ENCODE measurements at places on chromosomes 11 and 22.
A peak's percentile ranks its signal among the peaks of the same experiment; 100 is the strongest.

GRCh38 chr11:67256477-67257135 lies 9.7 kb upstream of the GRK2 start:
- no peak for DNase-seq

GRCh38 chr22:29886596-29886995 lies 3.6 kb downstream of the MTMR3 start:
- DNase-seq: no peak

- no peak for DNase-seq
Measured at GRCh38 chr11:35010654-35011053, 94.2 kb downstream of the PDHX start.

DNA sequence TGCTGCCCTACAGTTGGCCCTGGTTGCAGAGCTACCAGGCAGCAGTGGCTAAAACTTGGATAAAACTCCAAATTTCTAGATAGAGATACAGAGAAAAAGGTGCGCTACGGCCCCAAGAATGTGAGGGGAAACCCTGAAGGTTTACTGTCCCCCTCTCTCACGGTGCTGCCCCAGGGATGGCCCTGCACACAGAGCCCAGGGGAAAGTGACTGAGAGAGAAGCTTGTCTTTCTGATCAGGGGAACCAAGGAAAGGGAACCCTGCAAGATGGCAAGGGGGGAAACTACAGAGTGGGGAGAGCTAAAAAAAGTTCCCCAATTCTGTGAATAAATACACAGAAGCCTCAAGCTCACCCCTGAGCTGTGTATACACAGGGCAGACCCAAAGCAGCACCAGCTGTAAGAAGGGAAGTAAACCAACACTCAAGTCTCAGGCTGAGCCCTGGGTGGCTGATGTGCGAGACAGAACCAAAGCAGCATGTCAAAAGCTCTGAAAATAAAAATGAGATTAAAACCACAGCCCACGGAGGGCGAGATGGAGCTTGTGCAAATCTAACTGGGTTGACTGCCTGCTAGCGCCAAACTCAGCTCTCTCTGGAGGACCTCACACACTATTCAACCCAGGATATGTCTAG lies 22.1 kb downstream of the GNB1L start:
- no peak for DNase-seq

GRCh38 chr11:69726019-69726418 lies 22.2 kb upstream of the FGF19 start:
- DNase-seq: no peak

GRCh38 chr11:113673550-113674396 lies 32.3 kb downstream of the TMPRSS5 start:
- DNase-seq: no peak

- peak; percentile 45 for DNase-seq
Measured at GRCh38 chr22:26656891-26657851, at the start of gene MIAT. Gene MIAT, plus strand, starts transcription at chr22:26657588.

GRCh38 chr11:94043241-94043640 lies 22.1 kb downstream of the HEPHL1 start:
- DNase-seq: no peak

- DNase-seq: peak; percentile 48
Measured at GRCh38 chr22:50599816-50600455, 657 bp upstream of the MAPK8IP2 start.

DNA sequence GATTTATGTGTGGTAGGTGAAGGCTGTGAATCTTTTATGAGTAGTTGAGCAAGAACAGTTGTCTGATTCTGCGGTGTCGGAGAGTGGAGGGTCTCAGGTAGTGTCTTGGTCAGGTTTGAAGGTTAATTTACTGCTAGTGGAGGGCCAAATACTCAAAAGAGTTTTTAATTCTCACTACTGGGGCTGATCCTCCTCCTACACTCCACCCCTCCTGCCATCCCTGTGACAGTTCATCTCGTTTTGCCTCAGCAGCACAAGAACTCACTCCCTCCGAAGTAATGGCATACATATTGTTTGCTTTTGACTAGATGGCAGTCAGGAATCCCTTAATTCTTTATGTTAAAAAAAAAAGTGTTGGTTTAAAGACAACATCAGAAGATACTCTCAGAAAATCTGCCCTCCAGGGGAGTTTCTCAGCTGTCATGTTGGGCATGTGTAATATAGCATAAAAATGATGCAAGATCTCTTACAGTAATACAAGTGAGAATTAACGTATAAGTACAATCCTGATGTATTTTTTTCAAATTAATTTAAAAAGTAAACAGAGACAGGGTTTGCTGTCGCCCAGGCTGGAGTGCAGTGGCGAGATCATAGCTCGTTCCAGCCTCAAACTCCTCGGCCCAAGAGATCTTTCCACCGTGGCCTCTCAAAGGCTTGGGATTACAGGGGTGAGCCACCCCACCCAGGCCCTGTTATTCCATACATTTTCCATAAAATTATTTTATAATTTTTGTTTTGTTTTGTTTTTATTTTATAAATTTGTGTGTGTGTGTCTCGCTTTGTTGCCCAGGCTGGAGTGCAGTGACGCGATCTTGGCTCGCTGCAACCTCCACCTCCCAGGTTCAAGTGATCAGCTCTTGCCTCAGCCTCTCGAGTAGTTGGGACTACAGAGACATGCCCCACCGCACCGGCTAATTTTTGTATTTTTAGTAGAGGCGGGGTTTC lies 1.3 kb downstream of the FAR1 start:
- no peak for DNase-seq

- no peak for DNase-seq
Measured at GRCh38 chr22:43090130-43090789, 1.1 kb upstream of the TTLL1 start.

DNA sequence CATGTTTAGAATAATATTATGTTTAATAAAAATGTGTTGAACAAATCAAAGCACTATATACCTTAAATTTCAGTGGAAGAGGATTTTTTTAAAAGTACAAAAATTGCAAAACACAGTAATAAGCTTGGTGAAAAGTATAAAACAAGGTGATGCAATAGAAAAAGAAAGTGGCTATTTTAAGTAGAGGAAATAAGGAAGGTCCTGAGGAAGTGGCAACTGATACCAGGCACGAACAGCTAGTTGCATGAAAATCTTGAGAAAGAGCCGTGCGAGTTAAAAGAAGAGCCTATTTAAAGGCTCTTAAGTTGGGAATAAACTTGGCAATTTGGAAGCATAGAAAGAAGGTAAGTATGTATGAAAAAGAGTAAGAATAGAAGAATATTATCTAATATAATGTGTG lies 1679.3 kb downstream of the LRRC4C start:
- no peak for DNase-seq

DNA sequence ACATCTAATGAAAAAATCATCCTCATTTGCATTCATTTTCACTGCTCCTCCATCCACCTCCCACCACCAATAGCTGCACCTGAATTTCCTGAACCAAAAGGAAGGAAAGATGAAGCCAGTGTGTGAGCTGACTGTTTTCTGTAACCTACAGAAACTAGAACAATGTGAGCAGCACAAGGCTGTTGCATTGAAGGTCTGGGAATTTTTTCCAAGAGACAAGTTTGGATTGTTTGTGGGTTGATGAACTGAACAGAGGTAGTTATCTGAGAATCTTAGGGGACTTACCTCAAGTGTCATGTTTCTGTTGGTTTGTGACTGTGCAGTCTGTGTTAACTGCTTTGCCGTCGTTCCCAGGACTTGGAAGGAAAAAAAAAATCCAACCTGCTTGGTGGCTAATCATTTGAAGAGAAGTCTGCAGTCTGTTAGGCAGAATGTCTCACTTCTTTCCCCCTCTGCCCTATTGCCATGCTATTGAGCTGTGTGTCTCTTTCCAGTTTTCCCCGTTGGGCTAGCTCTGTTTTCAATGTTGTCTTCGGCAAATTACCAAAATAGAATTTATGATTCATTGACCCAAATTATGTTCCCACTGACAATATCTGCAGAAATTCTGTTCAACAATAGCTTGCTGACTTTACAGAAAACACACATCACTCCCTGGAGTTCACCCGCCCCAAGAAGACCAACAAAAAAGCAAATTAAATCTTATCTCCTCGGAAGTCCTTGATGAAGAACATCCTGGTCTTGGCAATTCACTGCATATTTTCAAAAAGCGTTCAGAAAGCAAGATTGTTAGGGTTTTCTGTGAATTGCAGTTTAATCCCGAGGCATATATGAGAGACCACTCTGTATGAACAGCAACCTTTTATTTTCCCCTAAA lies 76.0 kb downstream of the SC5D start:
- no peak for DNase-seq

DNA sequence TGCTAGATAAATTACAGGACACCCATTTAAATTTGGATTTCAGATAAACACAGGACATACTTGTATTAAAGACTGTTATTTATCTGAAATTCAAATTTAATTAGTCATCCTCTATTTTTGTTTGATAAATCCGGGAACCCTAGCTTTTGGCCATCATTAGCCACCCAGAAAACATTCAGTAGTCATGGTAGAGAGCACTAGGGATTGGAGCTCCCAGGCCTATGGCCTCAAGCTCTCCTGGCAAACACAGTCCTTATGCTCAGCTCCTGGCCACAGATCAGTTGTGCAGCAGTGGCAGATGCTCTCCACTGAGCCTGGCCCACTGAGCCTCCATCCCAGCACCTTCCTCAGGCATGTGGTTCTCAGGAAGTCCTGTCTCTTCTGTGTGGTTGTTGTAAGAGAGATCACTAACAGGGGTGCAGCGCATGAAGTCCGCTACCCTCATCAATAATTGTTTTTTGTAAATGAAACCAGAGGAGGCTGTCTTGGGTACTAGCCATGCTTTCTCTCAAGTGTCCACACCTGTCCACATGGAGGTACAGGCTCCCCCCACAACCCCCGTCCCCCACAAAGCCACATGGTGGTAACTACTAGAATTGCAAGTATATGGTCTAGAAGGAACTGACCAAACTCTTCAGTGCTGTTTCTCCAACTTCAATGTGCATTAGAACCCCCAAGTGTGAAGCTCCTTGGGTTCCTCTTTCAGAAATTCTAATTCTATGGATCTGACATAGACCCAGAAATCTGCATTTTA lies 1.1 kb upstream of the IRAG1 start:
- no peak for DNase-seq

- no peak for DNase-seq
Measured at GRCh38 chr11:17391493-17392355, 3.3 kb upstream of the KCNJ11 start.

- DNase-seq: no peak
Measured at GRCh38 chr11:74220376-74220775, 49.3 kb downstream of the PPME1 start.

DNA sequence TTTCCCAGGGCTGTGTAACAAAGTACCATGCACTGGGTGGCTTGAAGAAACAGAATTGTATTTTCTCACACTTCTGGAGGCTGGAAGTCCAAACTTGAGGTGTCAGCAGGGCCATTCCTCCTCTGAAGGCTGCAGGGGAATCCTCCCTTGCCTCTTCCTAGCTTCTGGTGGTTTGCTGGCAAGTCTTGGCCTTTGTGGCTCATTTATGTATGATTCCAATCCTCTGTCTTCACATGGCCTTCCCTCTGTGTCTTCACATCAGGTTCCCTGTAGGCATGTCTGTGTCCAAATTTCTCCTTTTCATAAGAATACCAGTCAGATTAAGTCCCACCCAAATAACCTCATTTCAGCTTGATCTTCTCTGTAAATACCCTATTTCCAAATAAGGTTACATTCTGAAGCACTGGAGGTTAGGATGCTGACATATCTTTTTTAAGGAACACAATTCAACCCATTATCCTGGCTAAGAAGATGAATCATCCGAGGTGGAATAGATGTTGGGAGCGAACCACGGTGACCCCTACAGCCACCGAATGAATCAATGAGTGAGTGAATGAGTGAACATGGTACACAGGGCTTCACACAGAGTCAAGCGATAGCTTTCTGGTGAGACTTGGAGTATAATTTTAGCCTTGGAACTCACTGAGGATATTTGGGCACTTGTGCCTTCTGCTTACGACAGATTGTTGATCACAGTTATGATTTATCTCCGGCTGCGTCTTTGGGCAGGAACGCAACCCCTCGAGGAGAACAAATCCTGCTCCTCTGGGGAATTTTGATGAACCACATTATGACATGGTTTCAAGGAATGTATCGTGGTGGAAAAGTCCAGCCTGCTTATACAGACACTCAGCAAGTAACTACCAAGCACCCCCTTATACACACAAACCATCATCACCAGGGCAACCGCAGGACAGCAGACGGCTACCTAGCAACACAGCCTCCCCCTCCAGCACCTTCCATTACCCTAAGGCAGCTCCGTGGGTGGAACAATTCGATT lies 34.3 kb upstream of the MICAL2 start:
- DNase-seq: no peak

- no peak for DNase-seq
Measured at GRCh38 chr22:29443452-29443851, 5.1 kb downstream of the RFPL1 start.

GRCh38 chr22:36467946-36468345 lies 13.5 kb downstream of the TXN2 start:
- no peak for DNase-seq

- no peak for DNase-seq
Measured at GRCh38 chr11:17415523-17416104, 27.2 kb upstream of the KCNJ11 start.

GRCh38 chr11:33383075-33383919 lies 126.1 kb downstream of the HIPK3 start:
- DNase-seq: no peak

DNA sequence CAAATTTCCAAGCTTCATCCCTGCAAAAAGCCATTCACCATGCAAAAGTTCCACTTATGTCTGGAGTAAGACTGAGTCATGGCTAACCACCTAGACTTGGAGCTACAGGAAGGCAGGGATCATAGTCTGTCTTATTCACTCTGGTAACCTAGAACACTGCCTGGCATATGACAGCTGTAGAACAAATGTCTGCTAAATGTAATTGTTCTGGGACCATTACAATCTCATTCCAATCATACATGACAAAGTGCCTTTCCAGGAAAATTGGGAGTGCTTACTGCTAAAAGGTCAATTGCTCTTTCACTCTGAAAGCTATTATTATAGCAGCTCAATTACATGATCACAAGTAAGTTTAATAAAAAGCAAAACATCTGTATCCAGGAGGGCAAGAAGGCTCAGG lies 99.1 kb upstream of the CHRM4 start:
- DNase-seq: no peak

- DNase-seq: no peak
Measured at GRCh38 chr11:126407682-126408288, 52.3 kb downstream of the ST3GAL4 start.

DNA sequence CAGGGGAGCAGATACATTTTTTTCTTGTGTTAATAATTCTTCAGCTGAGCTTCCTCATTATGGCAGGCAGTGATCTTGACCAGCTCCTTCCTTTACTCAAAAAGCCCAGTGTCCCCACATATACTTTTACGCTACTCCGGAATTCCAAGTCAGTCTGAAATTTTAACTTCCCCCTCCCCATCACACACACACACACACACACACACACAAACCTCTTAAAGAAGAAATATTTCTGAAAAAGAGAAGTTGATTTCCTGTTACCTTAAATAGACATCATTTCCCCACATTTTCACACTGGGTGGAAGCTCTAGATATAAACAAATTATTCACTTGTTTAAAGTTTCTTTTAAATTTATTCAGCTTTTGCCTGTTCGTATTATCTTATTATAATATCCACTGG lies 113.9 kb downstream of the DBX1 start:
- no peak for DNase-seq

GRCh38 chr11:20909995-20910726 lies 240.8 kb downstream of the NELL1 start:
- no peak for DNase-seq

- no peak for DNase-seq
Measured at GRCh38 chr11:125061281-125061680, 1.8 kb upstream of the SLC37A2 start.
